Astrocyte of the hippocampus (primary cell): ENCODE measurements at places on chromosomes 12 and 14.

- peak; percentile 35 for DNase-seq
Observed at GRCh38 chr14:31926123-31926522, 151.0 kb upstream of the ARHGAP5 start.

GRCh38 chr14:98682033-98682432, 590.0 kb downstream of the BCL11B start:
- DNase-seq, result no peak

DNA sequence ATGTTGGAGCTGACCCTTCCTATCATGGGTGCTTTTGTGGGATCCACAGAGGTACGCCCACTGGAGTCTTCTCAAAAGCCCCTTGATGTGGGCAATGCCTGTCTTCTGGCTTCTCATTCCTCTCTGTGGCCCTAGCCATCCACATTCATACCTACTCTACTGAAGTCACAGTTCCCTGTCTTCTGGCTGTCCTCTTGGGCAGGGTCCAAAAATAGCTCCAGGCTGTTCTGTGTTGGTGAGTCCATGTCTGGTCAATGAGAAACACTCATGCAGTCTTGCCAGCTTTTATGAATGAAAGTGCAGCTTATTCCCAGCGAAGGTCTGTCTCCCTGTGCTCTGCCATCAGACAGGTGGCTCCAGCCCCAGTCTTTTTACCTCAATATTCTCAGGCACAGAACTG, 135.9 kb upstream of the MDM1 start:
- no peak for DNase-seq

- DNase-seq, result no peak
Observed at GRCh38 chr12:18703911-18704310, 33.9 kb downstream of the PLCZ1 start.

DNA sequence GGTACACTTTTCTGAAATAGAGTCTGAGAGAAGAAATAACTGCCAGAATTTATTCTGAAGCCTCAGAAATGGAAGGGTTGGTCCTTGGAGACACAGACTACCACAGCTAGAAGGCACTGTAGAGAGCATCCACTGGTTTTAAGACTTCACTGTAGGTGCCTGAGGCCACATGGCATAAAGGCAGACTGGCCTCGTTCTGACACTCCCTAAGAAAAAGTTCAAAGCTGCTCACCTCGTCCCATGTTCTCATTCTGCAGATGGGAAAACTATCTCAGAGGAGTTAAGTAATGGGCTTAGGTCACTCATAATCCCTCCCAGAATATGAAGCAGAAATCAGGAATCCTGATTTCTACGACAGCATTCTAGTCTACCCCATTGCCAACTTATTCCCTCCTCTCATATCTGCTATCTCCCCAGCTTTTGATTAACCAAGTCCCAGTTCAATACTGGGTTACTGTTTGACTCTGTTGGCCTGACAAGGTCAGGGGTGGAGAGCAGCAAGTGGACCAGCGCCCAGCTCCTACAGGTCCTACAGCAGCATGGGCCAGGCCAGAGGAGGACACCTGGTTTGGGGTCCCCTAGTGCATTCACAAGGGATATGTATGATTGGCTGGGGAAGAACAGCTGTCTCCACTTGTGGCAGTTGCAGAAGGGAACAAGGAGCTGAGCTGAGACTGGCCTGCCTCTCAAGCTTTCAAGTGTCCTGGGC, 3.7 kb downstream of the ITGA5 start:
- no peak for DNase-seq

DNA sequence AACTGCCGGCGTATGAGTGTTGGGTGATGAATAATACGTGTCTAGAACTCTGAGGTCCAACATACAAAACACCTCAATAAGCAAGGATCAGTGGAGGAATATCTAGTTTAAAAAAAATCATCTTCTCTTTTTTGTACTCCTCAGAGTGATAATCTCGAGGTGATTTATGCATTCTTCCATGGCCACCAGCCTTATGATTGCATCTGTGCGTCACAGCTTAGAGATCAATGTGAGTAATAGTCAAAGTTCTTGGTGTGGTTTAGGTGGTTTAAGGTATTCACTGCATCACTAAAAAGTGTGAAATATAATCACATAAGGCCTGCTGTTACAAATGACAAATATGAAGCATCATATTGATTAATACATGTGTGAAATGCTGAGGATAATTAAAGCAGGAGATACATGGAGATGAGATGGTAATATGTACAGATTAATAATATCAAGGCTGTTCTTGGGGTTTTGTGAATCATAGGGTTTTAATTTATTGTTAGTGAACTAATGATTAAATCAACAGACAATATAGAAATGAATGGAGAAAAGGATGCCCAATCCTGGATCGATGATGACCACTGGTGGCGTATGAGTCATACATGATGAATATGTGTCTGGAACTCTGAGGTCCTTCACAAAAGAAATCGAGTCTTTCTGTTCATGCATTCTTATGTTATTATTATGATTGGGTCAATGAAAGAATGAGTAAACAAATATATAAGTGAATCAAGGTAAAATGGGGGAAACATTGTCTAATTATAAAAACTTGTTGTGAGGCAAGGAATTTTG, 68.8 kb upstream of the RTL1 start:
- peak; percentile 28 for DNase-seq

- DNase-seq, result no peak
Observed at GRCh38 chr14:92600318-92601053, 86.9 kb downstream of the RIN3 start.

- peak; percentile 71 for DNase-seq
Observed at GRCh38 chr14:60951776-60952435, 29.0 kb downstream of the TRMT5 start.

GRCh38 chr14:86321151-86321550, 791.2 kb downstream of the FLRT2 start:
- no peak for DNase-seq

- DNase-seq, result no peak
Observed at GRCh38 chr12:39846304-39846703, 226.7 kb upstream of the ABCD2 start.

GRCh38 chr12:120571299-120571698, 9.9 kb downstream of the POP5 start:
- peak; percentile 71 for DNase-seq
